Ureter (tissue), 1 donor: ENCODE measurements at places on chromosomes 16 and 17. TPM values are rescaled to one million over a fixed set of nuclear protein-coding genes. Genes with fewer than 3 reads are reported as not detected.

DNA sequence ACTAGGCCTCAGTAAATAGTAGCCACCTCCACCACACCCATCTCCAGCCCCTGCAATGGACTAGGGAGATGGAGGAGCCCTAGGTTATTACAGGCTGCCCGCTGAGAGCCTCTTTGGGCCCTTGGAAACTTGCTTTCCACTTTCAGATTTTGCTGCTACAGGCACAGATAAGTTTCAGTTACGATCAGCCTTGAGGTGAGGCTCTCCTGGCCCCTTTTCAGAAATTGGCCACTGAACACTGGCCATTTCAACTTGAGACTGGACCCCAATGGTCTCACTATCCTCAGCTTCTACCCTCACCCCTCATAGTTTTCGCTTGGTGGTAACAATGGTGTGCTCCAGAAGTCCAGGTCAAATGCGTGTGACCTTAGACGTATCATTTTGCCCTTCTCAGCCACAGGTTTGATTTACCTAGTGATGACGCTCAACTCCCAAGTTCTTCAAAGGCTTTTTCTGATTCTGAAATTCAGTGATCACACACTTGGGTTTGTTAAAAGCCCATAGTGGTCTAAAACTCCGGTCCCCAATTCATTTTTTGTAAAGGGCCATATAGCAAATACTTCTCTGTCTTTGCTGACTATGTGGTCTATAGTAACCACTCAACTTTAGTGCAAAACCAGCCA, 1.0 kb downstream of the PMM2 start:
- DNase-seq, result no peak

NOD2 gene
- 2.2 TPM for total RNA-seq

GRCh38 chr16:67504031-67505021, 21.0 kb upstream of the AGRP start:
- DNase-seq, result no peak

DNA sequence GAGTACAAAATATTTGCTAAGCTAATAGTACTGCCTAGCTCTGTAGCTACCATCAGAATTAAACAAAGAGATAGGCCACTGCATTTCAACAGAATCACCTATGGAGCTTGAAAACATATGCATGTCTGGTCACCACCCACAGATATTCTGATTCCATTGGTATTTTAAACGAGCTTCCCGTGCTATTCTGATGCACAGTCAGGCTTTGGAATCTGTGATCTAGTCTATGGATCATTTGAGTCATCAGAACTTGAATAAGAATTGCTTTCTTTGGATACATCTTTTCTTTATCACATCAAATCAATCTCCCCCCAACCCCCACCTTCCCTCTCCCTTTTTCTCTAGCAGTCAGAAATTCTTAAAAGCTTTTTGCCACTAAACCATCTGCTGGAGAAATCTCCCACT, 124.7 kb downstream of the NPIPB5 start:
- DNase-seq, result no peak

DNA sequence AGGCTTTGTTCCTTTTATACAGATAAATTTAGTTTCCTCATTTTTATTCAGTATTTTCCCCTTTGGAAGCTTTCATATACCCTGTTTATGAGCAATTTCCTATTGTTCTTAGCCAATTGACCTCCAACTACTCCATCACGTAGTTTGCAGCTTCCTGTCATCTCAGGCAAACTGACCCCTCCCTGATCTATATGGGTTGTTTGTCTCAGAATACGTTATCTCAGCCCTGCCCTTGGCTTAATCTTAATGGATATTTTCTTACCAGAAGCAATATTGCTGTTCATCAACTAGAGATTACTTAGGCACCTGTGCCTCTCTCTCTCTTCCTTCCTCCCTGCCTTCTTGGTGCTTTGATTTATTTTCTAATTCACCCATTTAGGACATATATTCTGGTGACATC, 81.2 kb downstream of the ZNF18 start:
- DNase-seq, result no peak

- DNase-seq, result no peak
Measured at GRCh38 chr17:42203354-42203753, 9.1 kb upstream of the GHDC start.

DNA sequence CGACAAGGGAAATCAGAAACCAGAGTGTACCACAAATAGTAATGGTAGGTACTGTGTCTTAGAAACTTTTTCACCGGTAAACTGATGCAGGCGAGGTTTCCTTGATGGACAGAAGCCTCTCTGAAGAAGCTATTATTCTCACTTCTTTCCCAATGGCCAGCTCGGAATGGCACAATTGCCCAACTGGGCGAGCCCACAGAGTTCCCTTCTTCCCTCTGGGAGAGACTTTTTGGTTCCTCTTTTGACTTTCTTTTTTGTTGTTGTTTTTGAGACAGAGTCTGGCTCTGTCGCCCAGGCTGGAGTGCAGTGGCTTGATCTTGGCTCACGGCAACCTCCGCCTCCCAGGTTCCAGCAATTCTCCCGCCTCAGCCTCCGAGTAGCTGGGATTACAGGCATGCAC, 16.9 kb downstream of the SLC43A2 start:
- DNase-seq, result no peak

DNA sequence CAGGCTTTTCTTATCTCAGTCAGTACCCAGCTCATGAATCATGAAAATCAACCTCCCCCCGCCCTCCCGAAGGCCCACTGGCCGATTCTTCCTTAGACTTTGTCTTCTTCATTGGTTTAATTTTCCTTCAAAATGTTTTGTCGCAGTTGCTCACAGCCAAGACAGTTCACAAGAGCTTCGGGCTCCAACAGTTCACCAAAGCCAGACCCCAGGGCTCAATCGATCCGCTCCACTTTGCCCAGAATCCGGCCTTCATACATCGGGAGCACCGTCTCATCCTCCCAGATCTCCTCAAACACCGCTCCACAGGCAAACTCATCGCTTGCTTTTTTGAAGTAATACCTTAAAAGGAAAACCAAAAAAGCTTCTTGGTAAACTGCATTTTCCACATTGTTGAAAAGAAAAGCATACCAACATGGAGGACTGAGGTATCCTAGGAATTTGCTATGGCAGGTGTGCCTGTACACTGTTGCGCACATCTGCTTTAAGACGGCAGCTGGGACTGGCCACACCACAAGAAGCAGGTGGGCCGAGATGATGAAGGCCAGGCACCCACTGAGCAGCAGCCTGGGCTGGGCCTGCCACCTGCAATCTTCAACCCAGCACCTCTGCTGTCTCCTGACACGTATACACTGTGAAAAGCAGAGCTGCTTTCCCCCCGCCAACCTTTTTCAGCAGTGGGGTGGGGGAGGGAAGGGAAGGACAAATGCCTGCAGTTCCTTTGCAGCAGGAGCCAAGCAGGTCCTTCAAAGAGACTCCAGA, 31.5 kb downstream of the AXIN2 start:
- no peak for DNase-seq

DNA sequence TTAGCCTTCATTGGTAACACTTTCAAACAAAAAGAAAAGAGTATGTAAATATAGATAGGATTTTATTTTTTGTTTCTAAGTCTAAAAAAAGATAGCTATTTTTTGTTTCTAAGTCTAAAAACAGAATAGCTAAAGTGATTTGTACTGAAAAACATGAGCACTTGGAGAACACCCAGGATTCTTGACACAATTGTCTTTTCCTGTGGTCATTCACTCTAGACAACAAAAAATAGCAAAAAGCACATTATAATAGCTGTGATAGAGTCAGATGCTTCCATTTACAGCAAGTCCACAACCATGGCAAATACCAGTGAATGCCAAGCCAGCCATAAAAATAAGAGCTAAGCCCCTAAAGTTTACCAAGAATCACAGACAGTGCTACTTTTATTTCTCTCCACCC, 36.7 kb downstream of the SKAP1 start:
- no peak for DNase-seq

CCDC200 gene
- not detected for total RNA-seq

LDAF1 gene
- total RNA-seq, result 73.6 TPM

DNA sequence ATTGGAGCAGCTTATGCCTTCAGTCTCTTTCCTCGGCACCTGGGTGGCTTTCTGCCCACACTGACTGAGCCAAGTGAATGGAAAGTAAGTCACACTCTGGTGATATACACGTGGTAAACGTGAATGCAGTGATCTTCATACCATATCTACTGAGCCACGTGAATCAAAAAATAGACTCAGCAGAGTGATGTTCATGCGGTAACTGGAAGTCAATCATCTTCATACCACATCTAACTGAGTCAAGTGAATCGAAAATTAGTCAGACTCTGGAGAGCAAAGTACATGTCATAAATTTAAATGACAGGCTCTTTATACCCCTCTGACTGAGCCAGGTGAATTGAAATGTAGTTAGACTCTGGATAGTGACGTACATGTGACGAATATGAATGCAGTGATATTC, 47.1 kb upstream of the ARL4D start:
- DNase-seq, result no peak

DNA sequence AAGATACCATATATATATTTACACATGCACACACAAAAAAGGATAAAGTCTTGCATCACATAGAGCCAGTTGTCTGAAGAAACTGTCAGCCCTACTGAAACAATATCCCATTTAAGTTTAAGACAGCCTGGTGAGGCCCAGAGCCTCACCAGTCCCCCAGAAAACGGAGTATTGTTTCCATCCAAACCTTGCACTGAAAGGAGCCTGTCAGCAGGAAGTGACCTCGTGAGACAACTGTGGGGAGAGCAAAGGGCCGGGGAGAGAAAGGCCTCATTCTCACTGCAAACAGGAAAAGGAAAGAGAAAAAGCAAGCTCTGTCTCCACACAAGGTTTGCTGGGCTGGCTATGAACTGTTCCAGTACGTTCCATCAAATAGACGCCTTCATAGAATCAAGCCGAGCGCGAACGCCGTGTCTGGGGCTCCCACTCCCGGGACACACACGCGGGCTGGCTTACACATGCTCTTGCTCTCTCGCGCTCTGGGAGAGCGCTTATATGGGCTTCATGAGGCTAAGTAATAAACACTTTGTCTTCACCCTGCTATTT, 44.4 kb upstream of the ZFHX3 start:
- DNase-seq, result no peak

KRTAP9-8 gene
- total RNA-seq, result not detected

DNA sequence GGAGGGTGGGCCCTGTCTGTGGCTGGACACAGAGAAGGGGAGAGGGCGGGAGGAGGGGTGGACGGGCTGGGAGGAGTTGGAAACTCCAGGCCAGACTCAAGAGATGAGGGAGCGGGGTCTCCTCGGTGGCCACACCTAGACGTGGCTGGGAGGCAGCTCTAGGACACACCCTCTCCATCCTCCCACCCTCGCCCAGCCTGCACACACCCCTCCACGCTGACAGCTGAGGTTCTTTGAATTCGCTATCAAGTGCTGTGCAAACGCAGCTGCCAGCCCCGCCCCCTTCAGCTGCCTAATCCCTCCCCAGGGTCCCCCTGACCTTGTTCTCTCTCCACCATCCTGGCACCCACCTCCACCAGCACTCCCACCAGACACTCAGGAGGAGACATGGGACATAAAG, 48.7 kb downstream of the DNAH17 start:
- no peak for DNase-seq

GRCh38 chr16:3963203-3963602, 82.7 kb upstream of the CREBBP start:
- no peak for DNase-seq

- no peak for DNase-seq
Measured at GRCh38 chr17:50697062-50697461, 10.7 kb downstream of the ANKRD40 start.

DNA sequence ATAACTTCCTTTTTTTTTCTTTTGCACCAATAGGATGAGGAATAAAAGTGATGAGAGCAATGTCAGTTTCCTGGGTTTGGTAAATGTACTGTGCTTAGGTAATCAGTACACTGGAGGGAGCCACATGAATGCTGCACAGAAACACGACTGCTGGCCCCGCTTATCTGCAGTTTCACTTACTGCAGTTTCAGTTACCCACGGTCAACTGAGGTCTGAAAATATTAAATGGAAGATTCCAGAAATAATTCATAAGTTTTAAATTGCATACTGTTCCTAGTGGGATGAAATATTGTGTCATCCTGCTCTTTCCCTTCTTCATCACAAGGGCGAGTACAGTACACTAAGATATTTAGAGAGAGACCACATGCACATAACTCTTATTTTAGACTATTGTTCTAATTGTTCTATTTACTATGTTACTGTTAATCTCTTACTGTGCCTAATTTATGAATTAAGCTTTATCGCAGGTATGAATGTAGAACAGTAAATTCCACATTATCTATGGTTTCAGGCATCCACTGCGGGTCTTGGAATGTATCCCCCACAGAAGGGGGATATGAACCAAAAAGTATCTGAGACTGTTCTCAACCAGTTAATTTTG, 6.4 kb upstream of the LGALS3BP start:
- DNase-seq, result no peak

DNA sequence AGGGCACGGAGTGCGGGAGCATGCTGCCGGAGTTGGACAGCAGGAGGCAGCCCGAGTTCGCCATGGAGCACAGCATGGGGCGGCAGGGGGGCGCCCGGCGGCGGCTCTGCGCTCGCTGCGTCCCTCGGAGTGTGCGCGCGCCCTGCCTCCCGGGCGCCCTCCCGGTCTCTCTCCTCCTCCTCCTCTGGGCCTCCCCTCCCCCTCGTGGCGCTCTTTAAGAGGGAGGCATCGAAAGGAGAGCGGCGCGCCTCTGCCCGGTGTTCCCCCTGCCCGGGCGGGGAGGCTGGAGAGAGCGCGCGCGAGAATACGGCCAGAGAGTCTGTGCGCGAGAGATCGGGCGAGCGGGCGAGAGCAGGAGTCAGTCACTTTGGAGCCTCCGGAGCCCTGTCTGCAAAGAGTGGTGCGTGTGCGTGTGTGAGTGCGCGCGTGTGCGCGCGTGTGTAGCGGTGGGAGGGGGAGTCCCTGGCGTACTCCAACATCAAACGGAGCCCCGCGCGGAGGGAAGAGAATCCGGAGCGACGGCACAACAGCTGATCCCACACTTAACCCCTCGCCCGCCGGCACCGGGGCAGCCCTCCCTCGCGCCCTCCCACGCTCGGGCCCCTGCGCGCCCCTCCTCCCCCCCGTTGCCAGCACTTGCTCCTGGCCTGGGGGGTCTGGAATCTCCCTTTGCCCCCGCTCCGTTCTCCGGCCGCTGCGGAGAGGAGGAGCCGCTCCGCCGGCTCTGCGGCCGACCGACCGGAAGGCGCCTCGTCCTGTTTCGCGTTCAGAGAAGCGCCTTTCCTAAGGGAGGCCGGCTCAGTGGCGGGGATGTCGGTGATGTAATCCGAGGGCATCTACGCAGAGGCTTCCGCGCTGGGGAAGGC, 108.9 kb downstream of the ENGASE start:
- no peak for DNase-seq

PRR35 gene
- not detected for total RNA-seq

- no peak for DNase-seq
Measured at GRCh38 chr17:57953219-57953618, 2.0 kb downstream of the CUEDC1 start.
